ENCODE measurements at places on chromosomes 11 and 22. TPM values are rescaled to one million over a fixed set of nuclear protein-coding genes. Genes with fewer than 3 reads are reported as not detected.

- DNase-seq, result no peak
Measured at GRCh38 chr11:47308050-47308823, 38.3 kb downstream of the MADD start.

DNA sequence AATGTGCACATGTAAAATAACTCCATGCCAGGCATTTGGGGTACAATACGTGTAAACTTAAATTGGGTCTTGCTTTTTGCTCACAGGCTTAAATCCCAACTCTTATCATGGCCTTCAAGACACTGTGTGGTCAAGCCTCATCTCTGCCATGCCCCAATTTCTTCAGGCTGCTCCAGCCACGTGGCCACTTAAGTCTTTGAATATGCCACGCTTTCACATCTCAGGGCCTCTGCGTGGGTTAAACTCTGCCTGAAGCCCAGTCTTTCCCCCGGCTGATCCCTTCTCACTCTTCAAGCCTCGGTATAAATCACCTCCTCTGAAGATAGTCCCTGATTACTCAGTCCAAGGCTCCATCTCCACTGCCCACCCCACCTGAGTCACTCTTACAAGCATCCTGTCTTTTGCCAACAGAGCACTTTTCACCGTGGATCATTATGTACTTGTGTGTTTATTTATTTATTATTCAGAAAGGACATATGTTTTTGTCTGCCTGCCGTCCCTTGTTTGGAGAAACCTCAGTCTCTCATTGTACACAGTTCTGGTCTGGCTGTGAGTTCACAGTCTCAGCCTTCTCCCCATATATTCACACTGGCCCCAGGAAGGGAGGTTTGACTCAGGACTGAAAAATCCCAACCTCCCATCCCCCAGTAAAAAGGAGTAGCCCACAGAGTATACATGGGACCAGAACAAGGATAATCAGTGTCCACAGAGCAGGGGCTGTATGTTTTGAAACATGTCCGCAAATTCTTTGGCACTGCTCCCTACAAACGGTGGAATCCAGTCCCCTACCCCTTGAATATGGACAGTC is 344.7 kb downstream of the MN1 start:
- no peak for DNase-seq

Gene CRYBB3
- total RNA-seq, result not detected

Gene FERMT3
- total RNA-seq, result 36.3 TPM

Gene INS
- total RNA-seq, result not detected

- DNase-seq, result no peak
Measured at GRCh38 chr11:9629064-9629463, 34.8 kb upstream of the SWAP70 start.

GRCh38 chr11:3929649-3930048 is 74.2 kb downstream of the STIM1 start:
- no peak for DNase-seq

DNA sequence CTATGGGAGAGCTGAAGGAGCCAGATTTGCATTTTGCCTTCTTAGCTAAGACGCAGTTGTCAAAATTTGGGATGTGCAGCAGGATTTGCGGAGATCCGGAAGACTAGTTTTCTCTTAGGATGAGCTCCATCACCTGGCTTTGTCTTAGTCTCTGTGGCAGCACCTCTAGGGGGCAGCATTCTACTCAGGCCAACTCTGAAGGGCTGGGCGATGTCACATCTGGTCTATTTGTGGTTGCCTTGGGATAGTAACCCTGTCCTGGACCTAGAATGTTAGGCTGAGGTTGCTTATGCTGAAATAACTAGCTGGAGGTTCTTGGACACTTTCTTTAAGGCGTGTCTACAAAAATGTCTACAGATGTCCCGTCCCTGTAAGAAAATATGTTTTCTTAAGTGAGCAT is 116.2 kb downstream of the FAT3 start:
- DNase-seq, result no peak

DNA sequence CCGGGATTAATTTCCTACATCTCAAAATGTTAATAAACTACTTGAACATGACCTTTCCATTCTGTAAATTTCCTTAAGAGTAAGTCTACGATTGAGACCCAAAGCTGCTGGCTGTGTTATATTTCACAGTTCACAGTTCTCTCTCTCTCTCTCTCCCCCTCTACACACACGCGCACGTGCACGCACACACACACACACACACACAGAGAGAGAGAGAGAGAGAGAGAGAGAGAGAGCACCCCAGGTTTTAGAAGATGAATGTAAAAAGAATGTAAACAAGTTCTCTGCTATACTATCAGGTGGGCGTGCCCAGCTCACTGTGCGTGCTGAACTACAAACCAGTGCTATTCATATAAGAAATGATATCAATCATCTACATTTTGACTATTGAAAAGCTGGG is 3.3 kb downstream of the BDNF start:
- DNase-seq, result no peak

GRCh38 chr11:115990004-115990447 is 485.8 kb upstream of the CADM1 start:
- DNase-seq, result no peak

DNA sequence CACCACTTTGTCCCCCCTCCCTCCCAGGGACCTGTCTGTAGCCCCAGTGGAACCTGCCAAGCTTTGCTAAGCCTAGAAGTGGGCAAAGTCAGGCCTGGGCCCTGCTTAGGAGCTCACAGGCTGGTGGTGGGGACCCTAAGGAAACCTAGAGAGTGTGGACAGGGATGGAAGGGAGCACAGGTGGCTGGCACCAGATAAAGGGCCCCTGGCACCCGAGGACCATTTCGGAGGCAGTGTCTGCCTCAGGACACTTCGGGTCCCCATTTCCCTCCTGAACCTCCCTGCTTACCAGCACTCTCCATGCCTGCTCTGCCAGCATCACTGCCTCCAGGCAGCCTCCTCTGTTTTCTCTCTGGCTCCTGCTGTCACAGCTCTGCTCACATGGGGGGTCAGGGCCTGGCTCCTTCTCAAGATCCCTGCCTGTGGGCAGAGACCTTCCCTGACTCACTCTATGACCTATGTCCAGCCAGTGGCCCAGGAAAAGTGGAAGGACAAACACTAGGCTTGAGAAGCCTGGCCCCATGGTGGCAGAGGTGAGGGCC is 13.6 kb upstream of the OMP start:
- DNase-seq, result no peak

Gene PGM2L1
- total RNA-seq, result 11.5 TPM

- no peak for DNase-seq
Measured at GRCh38 chr11:105754716-105755115, 144.8 kb downstream of the GRIA4 start.

DNA sequence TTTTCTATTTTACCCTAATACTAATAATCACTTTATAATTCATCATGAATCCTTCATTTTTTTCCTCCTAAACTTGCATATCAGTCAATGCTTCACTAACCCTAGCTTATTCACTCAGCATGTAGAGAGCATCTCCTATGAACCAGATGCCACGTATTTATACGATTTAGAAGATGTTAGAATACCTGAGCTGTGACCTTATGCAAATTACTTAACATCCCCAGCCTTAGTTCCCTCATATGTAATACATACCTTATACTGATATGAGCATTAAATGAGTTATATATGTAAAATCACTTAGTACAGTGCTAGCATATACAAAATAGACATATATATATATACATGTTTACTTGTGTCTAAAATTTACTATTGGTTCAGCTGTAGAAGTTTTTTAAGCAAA is 9.0 kb downstream of the FAM76B start:
- DNase-seq, result no peak

DNA sequence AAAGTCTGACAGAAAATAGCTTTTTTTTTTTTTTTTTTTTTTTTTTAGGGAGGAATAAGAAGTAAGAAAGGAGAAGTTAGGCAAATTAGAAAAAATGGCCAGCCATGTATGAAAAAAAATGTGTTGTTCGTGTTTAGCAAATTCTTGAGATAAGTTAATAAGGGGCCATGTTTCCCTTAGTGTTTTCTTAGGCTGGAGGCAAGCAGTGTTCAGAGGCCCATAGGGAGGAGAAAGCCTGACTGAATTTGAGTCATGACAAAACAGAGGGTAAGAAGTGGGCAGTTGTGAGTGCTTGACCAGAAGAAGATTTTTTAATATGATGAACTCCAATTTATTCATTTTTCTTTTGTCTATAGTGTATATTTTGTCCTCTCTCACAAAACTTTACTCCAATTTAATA is 766.4 kb downstream of the FAM181B start:
- no peak for DNase-seq

Measured in kidney (tissue), 22 donors.